ENCODE measurements at places on chromosomes 1 and 21.

- DNase-seq, result no peak
Measured at GRCh38 chr1:234659538-234659937, 49.6 kb upstream of the IRF2BP2 start.

DNA sequence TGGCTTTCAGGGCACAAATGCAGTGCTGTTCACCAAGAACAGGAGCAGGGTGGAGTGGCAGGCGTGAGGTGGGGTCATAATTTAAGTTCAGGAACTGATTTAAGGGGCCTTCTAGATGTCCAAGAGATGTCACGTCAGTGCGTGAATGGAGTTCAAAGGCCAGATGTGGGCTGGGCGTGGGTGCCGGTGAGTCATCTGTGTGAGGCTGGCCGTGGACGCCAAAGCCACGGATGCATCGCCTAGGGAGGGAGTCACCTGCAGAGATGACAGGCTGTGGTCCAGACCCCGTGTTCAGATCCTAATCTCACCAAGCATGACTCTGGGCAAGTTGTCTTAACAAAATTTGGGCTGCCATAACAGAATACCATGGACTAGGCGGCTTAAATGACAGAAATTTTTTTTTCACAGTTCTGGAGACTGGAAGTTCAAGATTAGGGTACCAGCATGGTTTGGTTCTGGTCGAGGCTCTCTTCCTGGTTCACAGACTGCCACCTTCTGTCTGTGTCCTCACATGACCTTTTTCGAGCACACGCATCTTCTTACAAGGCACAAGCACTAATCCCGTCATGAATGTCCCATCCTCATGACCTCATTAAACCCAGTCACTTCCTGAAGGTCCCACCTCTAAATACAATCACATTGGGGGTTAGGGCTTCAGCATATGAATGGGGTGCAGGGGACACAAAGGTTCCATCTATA, 109.6 kb downstream of the PRDM2 start:
- peak; percentile 32 for DNase-seq

GRCh38 chr1:85445906-85446305, 19.1 kb downstream of the DDAH1 start:
- no peak for DNase-seq

DNA sequence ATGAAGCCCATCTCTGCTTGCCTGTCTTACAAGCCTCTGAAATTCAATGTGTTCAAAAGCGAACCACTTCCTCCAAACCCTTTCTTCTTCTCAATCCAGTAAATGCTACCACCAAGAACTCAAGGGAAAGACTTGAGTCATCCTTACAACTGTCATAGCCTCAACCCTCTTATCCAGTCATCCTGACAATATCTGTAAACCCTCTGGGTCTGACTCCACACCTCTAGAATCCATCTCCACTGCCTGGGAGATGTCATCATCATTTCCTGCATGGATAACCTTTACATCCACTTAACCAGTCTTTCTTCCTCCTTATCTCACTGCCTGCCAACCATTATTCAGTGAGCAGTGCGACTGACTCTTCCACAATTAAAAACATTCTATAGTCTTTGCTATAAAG, 441.1 kb downstream of the SETD4 start:
- no peak for DNase-seq

DNA sequence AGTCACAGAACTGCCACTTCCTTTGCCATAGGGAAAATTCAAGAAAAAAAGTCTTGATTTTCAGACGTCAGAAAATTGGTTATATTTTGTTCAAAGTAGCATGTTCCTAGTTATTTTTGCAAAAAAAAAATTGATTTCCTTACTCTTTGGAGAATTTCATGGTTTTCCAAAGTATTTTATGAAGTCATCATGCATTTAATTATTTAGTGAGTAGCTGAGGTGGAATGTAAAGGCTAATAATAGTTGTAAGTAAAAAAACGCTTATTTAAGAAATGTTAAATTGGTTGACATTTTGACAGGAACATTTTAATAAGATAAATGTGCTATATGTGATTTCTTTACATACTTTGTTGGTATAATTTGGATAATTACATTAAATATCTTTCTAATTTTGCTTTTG, 20.8 kb downstream of the TSEN15 start:
- no peak for DNase-seq

DNA sequence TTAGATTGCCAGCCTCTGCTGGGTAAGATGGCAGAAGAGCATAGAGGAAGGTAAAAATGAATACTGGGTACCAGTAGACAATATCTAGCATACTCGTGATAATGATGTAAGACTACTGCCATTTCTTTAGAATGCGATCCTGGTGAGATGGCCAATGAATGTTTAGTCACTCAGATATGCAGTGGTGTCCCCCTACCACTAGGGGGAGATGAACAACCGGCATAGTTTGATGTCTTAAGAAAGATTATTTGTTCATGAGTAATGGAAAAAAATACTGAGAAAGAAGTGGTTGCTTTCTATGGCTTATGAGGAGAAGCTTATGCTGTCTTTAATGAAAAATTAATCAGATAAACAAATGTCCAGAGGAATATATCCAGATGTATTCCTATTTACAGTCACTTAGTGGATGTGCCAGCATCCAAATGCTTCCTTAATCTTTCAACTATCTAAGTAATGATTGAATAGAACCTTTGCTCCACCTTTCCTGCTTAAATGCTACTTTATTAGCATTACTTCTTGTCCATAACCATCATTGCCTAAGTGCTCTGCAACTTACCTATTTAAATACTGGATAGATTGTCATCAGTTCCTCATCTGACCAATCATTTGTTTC, 256.6 kb downstream of the ST6GALNAC3 start:
- peak; percentile 56 for DNase-seq

- DNase-seq, result no peak
Measured at GRCh38 chr1:168726281-168726680, 2.7 kb downstream of the DPT start.

- DNase-seq, result no peak
Measured at GRCh38 chr1:116226017-116226416, 114.8 kb downstream of the MAB21L3 start.

Measured in CD4-positive, alpha-beta T cell treated with Interleukin-4 for 4 hours (primary cell).